ENCODE measurements at places on chromosomes 13 and 19.

DNA sequence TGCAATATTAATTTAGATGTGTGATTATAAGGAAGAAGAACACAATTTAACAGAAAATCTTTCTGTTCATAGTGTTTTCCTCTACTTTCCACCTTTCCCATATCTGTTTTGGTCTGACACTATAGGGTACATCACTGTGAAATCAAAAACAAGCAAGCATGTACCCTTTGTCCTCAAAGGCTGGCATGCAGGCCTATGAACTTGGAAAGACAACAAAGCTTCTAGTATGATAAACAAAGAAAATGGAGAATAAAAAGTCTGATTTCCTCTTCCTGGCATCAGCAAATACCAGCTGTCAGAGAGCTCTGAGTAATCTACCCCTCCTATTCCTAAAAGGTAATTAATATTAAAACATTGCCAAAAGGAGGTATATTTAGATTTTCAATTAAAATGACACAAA, 5.6 kb upstream of the NEK3 start:
- DNase-seq, result no peak

DNA sequence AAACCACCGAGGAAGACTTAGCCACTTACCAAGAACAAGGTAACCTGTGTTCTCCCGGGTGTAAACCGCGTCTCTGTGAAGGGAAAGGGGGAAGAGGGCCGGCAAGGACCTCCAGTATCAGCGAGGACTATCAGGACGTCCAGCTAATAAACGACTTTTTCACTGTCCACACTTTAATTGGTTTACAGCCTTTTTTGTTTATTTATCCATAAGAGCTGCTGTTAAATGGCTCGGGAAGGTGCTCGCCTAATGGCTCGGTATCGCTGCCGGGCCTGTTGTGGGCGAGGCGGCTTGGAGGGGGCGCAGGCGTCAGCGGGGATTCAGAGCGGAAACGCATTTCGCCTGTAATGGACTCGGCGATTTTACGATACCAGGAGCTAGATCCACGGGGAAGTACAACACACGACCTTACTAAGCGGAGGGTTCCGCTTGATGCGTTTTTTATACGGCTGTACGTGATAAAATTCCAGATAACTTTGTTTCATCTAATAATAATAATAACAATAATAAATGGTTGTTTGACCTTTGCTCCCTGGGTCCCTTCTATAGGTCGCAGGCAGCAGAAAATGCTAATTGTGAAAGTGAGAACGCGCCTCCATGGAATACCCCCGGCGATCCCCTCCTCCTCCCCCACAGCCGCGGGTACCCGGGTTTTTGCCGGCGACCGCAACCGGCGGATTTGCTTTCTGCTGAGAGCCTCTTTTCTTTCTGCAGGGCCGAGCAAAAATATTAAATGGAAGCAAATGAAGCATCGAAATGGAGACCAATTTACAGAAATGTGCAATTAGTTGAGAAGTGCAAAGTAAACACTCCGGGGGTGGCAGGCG, 2.5 kb upstream of the PDX1 start:
- DNase-seq, result no peak

- DNase-seq, result no peak
Observed at GRCh38 chr19:2804156-2805004, 15.3 kb upstream of the ZNF554 start.

DNA sequence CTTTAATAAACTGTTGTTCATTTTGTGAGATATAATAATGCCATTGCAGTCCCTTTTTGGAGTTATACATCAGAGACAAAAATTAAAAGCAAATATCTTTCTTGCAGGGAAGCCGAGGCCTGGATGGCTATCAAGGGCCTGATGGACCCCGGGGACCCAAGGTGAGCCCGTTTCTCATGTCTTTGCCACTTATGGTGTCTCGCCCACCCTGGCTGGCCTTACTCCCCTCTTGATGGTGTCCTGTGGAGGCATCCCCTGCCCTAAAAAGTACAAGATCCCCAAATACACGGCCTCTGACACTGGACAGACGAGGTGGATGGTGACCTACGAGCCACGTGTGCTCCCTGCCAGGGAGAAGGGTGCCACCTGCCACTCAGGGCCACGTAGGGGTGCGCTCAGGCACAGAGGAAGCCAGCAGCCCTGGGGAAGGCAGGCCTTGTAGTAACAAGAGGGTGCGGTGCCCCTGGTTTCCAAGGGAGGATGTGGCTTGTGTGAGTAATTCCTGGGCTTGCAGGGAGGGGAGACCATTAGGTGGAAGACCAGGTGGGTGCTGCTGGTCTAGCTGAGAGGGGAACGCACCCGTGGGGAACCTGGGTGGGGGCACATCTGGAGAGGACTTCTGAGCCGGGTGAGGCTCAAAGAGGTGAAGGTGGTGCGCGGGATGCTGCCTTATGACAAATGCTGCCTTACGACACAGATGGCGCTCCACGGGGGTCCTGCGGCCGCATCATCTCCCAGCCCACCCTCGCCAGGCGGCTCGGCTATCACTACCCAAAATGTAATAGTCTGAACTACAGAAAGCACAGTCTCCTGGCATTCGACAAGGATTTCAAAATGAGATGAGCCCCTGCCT, 115.6 kb downstream of the RAB20 start:
- no peak for DNase-seq

- peak; percentile 80 for DNase-seq
Observed at GRCh38 chr19:18304208-18304457, 18.7 kb downstream of the LSM4 start.

DNA sequence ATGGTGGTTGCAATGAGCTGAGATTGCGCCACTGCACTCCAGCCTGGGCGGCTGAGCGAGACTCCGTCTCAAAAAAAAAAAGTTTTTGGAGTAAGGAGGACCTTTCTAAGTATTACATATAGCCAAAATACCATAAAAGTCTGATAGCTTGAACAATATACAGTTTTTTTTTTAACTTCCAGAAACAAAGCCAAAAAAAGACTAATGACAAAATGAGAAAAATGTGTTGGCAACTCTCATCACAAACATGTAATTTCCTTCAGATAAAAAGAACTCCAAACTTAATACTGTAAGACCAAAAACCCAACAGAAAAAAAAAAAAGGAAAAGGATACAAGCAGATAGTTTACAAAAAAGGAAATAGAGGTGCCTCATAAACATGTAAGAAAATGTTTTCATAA, 68.2 kb upstream of the MED4 start:
- no peak for DNase-seq

- DNase-seq, result no peak
Observed at GRCh38 chr19:11506101-11506555, 489 bp upstream of the ZNF653 start.

- peak; percentile 91 for DNase-seq
Observed at GRCh38 chr19:56671613-56671994, at the start of gene ZNF835. Gene ZNF835, minus strand, starts transcription at chr19:56671757. Its CDS starts 6,559 bp downstream, at chr19:56665198.

DNA sequence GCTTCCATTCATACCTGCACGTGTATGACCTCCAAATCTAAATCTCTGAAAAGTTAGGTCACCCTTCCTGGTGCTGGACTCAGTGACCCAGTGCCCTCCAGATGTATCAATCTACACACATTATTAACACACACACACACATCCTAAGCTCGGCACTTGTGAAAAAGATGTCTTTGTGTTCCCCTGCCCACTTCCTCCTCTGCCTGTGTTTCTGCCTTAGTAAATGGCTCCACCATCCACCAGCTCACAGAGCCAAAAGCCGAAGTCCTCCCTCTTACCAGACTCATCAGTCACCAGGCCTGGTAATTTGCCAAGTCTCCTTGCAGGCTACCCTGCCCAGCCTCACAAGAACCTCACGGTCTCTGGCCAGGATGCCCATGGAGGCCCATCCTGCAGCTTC, 131.5 kb downstream of the SHISA2 start:
- no peak for DNase-seq

DNA sequence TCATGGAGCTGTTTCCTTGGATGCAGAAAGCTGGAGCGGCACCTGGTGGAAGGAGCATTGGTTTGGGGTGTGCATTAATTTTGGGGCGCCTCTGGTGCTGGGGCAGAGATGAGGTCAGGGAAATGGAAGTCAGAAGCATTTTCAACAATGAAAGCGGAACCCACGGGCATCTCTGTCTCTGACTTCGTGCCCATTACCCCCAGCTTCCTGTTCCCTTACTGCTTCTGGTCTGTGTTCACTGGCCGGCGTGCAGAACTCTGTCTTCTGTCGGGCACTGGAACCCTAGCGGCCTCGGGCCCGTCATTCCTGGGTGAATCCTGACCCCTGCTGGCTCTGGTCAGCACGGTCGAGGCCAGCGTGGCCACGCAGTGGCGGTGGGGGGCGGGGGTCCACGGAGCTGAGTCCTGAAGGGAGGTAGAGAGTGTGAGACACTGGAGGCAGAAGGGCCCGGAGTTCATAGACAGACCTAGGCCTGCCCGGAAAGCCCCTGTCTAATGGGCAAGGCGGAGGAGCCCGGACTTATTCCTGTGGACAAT, 7.9 kb upstream of the LINGO3 start:
- DNase-seq, result no peak

DNA sequence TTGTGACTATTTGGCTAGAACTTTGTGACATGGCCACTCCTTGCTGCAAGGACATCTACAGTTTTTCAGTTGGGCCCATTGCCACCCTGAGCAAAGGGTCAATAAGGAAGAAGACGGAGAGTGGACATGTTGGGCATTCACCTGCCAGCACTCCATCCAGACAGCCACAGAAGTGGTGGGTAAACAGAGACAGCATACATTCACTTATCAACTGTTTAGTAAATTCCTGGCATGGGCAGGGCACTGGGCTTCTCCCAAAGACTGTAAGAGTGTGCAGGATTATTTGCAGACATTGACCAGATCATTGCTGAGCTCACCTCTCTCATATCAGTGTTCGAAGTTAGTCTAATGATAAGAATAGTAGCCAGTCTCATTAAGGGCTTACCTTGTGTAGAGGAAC, 29.2 kb downstream of the SIPA1L3 start:
- DNase-seq, result no peak

DNA sequence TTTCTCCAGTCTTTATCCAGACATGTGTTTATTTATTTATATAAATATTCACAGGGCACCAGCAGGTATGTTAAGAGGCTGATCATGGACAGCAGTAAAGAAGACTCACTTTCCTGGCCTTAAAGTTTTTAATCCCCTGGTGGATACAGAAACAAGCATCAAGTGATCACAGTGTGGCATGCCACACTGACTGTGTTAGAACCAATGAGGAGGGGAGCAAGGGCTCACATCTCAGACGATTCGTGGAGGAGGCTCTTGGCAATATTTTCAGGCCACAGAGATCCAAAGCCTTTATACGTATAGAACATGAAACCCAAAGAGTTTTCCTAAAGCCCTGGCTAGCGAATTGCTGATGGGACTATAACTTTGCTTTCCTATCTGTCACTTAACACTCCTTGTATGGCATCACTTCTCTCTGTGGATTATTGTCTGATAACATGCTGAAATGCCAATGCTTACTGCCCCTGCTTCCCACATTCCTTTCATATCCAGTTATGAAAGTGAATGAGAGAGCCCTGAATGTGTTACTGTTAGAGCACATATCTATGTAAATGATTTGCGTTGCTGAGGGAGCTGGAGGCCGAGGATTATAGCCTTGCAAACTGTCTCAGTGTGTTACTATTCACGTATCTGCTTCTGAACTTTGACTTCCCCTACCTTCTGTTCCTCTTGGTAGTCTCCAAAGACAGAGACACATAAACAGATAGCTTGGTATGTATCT, 37.6 kb downstream of the POLR1D start:
- DNase-seq, result no peak

DNA sequence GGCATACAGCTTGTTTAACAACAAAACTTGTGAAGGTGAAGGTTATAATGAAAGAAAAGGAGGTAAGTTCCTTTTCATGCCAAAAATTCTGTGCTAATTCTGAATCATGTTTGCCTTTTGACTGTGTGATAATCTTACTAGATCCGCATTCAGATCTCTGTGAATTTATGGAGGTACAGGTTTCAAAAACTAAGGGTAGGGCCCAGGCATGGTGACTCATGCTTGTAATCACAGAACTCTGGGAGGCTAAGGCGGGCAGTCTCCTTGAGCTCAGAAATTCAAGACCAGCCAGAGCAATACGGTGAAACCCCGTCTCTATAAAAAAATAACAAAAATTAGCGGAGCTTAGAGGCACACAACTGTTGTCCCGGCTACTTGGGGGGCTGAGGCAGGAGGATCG, 45.9 kb downstream of the PCDH9 start:
- no peak for DNase-seq

DNA sequence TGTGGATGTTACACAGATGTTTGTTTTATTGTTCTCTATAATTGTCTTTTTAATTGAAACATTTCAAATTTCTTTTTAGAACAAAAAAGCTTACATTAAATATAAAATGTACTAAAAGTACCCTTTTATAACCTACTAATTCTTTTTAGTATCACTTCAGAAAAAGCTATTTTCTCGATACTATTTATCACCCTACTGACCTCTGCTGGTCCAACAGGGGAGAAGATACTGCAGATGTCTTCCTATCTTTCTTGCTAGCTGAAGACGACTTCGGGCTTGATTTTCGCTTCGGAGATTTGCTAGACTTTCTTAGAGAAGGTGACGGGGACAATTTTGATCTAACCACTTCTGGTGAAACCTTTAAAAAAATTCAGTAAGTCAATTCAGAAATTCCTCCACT, 42.4 kb downstream of the ZC3H13 start:
- DNase-seq, result no peak

DNA sequence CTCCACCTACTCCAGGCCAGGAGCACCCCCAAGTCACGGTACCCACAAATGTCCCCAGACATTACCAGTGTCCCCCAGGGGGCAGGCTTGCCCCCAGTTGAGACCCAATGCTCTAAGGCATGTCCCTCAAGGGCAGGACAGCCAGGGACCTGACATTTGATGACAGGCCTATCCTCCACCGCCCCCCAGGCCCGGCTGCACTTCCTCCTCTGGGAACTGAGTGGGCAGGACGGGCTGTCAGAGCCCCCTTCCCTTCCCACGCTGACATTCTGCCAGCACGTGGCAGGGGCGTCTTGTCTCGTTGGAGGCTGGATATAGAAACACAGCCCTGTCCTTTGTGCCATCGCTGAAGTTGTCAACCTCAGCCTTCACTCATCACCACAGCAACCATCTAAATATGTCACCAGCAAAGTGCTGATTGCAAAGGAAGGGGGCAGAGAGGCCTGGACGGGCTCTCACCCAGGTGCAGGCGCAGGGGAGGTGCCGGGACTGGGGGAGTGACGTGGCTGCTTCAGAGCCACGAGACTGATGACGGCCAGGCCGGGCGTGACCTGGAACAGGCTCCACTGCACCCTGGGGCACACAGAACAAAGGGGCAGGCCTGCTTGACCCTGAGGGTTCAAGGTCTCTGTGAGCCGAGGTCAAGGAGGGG, 38.4 kb downstream of the GNG7 start:
- DNase-seq, result no peak

- no peak for DNase-seq
Observed at GRCh38 chr13:70792121-70792520, 683.9 kb upstream of the KLHL1 start.

DNA sequence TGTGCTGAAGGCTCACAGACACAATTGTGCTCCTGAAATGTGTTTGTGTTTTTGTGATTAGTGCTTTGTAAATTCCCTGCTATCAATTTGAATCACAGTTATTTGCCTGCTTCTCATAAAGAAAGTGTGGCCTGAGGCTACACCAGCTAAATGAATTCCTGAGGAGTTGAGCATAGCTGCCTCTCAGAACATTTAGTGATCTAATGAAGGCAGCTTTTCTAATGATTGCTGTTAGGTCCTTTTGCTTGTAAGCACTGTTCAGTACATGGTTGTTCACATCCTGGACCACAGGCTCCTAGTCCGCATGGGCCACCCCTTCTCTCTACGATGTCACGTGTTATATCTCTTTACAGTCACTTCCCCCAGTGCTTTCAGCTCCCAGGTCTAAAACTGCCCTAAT, 238.2 kb downstream of the B3GLCT start:
- DNase-seq, result no peak

GRCh38 chr13:50089633-50090032, 74.4 kb downstream of the KCNRG start:
- no peak for DNase-seq

- peak; percentile 72 for DNase-seq
Observed at GRCh38 chr19:15107061-15108010, at the start of gene SYDE1. Gene SYDE1, plus strand, starts transcription at chr19:15107401. Its CDS starts 33 bp downstream, at chr19:15107434.

- DNase-seq, result no peak
Observed at GRCh38 chr13:45897562-45897961, 46.0 kb upstream of the SIAH3 start.
